ENCODE measurements at places on chromosomes 11 and 22.

GRCh38 chr11:69890476-69890875 is 71.3 kb upstream of the FGF3 start:
- DNase-seq: no peak

DNA sequence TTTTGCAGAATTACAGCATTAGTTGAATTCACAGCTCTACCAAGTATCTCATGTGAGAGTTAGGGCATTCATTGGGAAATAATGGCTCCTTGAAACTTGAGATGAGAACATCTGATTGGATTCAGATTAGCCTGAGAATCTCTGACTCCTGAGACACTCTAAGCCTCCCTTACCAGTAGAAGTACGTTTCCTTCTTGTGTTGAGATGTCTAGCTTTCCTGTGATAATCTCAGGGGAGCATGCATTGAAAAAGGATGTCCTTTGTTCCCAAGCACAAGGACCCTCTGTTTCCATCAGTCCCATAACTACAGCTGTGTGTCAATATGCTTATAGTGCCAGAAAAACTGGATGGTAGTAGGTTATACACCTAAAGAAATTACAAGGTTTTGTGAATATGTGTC is 35.2 kb upstream of the RDX start:
- DNase-seq: no peak

GRCh38 chr22:39080052-39080762 is 3.1 kb downstream of the APOBEC3G start:
- DNase-seq: no peak

DNA sequence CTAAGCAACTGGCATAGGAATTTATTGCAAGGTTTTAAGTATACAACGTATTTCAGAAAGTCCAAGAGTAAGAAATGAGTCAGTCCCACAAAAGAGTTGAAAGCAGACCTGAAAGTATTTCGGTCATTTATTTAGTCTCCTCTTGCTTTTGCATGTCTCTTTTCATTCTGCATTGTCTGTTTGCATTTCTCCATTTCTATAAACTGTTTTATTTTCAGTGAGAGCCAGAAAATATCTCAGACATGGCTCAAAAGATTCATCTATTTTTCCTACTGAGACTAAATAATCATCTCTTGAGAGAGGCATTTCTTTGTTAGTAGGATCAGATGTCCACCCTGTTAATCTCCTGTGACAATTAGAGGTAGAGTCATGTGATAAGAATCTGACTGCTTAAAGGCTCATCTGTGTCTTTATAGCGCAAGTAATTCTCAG is 219.1 kb upstream of the CCDC179 start:
- DNase-seq: no peak

- DNase-seq: no peak
These were observed 23.6 kb upstream of the ME3 start for GRCh38 chr11:86696004-86696403.

DNA sequence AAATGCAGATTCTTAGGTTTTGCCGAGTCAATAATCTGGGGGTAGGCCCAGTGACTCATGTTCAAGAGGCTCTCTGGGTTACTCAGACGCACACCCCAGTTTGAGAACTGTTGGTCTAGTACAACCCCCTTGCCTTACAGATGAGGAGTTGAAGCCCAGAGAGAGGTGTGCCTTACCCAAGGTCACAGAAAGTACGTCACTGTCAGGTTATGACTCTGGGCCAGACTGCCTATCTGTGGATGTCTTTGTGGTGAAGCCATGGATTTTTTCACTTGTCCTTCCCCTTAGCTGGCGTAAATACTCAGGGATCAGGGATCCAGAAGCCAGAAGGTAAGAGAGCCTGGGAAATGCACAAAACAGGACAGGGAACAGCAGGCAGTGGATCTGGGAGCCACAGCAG is 25.2 kb upstream of the NECTIN1 start:
- no peak for DNase-seq

DNA sequence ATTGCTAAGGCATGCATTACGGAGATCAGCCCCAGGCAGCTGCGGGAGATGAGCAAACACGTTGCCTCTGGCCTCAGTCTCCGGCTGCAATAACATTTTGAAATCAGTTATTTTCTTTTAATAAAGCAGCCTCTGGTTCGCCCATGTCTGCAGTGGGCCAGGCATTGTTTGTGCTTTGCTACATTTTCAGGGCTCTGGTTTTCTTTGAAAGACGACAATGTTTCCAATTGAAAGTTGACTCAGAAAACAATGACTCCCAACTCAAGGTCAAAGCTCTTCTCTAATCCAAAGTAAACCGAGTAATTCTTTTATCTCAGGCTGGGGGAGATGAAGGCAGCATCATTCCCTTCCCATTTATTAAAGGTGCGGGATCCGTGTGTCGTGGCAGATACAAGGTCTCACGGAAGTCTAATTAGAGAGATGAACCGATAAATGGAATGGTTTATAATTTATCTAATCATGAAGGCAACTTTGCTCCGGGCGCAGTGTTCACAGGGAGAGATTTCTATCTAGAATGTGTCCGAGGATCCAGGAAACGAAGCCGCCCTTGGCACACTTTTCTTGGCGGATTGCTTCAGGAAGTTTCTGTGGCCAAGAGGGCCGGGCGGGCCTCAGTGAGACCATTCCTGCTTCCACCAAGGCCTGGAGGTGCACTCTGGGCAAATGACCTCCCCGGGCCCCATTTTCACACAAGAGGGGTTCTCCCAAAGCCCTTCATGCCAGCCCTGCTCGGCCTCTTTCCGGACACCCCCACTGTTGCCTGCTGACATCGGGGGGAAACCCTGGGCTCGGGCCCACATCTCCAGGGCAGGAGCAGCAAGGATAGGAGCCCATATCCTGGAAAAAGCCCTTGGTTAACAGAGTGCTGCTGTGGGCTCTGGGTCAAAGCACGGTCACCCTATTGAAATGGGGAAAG is 811.4 kb downstream of the BRD1 start:
- no peak for DNase-seq

- DNase-seq: no peak
These were observed 10.9 kb upstream of the NAALADL1 start for GRCh38 chr11:65069217-65069616.

GRCh38 chr11:15104166-15104565 is 10.6 kb upstream of the INSC start:
- no peak for DNase-seq

DNA sequence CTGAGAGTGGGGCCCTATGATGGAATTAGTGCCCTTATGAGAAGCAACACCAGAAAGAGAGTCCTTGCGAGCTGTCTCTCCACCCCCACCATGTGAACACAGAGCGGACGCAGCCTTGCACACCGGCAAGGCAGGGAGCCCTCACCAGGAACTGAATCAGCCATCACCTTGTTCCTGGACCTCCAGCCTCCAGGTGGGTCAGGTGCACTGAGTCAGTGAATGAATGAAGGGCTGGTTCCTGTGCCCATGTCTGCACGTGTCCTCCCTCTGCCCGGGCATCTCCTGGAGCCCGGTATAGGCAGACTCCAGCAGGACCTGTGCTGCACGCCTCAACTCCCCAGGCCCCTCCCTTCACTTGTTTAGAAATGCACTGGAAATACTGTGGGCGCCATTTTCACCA is 54.9 kb downstream of the LINC01488 start:
- DNase-seq: no peak

- no peak for DNase-seq
These were observed 362.6 kb upstream of the CHORDC1 start for GRCh38 chr11:90585491-90585890.

GRCh38 chr11:116928102-116928777 is 90.8 kb upstream of the APOA1 start:
- DNase-seq: no peak

DNA sequence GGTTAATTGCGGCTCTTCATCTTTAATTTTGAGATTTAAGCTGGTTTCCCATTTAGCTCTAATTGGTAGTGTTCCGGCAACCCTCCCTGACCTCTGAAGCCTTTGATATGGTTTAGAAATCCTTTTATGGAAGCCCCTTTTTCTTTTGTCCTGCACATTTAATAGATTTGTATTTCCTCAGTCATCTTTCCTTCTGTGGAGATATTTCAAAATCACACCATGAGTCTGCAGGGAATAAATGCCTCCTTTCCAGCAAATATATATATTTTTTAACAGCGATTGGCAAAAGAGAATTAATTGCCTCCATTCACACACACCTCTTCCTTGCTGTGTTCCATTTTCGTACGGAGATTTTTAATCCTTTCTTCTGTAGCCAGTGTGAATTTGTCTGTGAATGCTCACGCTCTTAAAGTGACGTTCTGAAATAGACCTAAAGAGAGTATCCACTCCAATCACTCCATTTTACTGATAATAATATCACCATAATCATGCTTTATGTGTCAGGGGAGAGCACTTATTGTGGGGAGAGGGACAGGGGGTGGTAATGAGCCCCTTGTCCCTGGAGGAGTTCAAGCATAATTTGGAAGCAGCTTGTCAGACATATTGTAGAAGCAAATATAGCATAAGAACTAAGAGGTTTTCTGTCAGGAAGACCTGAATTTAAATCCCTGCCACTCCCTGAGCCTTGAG is 142.5 kb upstream of the SYT13 start:
- DNase-seq: no peak

- DNase-seq: no peak
These were observed 31.5 kb upstream of the TSPAN18 start for GRCh38 chr11:44695169-44695833.

- DNase-seq: peak; percentile 49
These were observed 5.9 kb upstream of the PHF21A start for GRCh38 chr11:46127150-46127638.

- DNase-seq: peak; percentile 54
These were observed 6.7 kb downstream of the SCARF2 start for GRCh38 chr22:20430720-20431510.

- no peak for DNase-seq
These were observed 44.3 kb downstream of the CD82 start for GRCh38 chr11:44609783-44610155.

DNA sequence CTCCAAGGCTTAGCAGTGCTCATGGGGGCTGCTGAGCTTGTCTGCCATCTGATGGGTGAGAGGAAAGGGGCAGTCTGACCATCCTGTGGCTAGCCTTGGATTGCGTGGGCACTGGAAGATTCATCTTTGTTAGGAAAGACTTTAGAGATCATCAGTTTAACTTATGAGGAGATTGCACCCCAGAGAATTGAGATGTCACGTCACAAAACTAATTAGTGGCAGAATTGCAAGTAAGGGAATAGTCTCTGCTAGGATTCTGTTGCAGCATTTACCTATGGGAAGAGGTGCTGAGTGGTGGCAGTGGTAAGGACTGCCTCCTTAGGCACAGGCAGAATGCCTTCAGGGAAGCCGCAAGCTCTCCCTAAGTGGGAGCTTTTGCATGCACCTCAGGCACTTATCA is 42.8 kb upstream of the HSPA8 start:
- no peak for DNase-seq

DNA sequence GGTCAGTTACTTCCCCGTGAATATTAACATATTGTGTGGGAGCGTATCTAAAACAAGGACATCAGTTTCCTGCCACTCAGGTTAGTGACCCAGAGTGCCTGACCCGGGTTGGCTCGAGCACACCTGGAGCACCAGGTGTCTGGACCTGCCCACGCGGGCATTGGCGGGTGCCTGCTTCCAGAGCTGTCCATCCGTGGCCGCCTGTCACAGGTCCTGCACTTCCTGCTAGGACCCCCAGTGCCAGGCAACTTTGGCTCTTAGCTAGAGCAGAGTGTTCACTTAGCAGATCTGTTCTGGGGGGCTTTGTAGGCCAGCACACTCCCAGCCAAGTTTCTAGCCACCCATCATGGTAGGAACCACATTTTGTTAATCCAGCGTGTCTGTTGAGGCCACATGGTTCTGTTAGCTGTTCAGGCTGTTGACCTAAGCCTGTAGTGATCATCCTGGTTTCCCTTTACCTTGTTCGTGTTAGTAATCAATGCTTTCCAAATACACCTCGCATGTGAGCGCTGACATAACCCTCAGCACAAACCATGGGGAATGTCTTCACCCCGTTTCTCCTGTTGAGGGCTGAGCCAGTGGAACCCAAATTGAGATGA is 29.5 kb downstream of the MOV10L1 start:
- no peak for DNase-seq

DNA sequence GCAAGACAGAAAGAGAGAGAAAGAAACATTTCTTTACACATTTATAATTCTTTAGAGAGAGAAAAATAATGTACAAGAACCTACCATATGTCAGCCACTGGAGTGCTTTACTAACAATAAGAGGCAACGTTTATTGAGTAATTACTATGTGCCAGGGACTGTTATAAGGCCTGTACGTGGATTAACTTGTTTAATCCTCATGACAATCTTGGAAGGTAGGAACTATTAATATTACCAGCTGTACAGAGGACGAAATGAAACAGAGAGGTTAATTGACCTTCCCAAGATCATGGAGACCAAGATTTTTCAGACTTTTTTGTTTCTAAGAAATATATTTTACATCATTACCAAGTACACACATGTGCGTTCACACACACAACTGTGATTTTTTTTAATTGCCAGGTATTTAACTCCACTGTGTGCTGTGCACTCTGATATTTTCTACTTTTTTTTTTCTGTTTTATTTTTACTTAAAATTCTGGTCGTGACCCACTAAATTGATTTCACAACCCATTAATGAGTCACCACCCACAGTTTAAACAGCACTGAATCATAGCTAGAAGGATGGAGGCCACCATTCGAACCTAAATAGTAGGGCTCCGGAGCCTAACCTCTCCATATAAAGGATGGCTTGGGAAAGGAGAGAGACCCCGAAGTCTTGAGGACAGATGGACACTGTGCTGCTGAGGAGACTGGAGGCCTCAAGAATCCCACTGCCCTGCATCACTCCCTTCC is 21.4 kb downstream of the CREB3L1 start:
- DNase-seq: no peak
